NCI-H524 (cell line): ENCODE measurements at places on chromosomes 13 and 19.

DNA sequence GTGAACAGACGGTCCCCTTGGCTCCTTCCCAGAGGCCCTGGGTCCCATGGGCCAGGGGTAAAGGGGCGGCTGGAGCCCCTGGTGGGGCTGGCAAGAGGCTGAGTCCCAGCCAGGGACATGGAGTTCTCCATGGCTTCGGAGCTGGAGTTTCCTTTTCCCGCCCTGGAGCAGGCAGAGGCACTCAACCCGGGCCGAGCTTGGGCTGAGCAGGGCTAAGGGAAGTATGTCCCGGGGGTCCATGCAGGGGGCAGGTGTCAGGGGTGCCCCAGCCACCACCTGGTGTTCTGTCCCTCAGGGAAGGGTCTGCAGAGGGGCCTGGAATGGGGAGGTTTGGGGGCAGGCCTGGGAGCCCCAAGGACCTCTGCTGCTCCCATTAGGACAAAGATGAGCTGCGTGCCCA, 54.0 kb upstream of the TPM4 start:
- DNase-seq: no peak

DNA sequence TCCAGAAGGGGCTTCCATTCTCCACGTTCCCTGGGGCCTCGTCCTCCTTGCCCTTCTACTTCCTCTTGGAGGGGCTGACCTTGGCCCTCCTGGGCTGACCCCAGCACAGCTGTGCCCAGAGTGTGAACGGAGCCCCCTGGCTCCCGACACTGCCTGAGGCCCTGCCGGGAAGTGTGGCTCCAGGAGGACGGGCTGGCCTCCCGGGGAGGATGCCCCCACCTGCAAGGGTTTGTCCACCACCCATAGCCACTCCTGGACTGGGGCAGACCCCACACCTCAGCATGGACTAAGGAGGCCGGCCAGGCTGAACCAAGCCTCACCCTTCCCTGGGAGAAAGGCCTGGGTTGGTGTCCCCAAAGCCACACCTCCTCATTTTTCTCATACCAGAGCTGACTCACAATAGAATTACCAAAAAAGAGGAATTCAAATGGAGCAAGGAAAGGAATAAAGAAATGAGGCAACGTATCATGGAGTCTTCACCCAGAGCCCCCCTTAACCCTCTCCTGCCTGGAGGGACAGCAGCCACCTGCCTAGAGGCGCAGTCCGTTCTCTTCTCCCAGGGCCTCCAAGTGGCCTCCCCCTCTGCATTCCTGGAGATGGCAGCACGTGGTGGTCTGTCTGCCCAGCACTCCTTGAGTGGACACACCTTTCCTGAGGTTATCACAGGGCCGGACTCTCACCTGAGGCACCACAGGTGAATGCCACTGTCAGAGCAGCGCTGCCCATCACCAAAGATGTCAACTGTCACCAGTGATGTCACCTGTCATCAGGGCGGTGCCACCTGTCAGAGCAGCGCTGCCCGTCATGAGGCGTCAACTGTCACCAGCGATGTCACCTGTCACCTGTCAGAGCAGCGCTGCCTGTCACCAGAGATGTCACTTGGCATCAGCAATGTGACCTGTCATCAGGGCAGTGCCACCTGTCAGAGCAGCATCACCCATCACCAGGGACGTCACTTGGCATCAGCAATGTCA, 3.1 kb upstream of the C13orf46 start:
- DNase-seq: no peak

DNA sequence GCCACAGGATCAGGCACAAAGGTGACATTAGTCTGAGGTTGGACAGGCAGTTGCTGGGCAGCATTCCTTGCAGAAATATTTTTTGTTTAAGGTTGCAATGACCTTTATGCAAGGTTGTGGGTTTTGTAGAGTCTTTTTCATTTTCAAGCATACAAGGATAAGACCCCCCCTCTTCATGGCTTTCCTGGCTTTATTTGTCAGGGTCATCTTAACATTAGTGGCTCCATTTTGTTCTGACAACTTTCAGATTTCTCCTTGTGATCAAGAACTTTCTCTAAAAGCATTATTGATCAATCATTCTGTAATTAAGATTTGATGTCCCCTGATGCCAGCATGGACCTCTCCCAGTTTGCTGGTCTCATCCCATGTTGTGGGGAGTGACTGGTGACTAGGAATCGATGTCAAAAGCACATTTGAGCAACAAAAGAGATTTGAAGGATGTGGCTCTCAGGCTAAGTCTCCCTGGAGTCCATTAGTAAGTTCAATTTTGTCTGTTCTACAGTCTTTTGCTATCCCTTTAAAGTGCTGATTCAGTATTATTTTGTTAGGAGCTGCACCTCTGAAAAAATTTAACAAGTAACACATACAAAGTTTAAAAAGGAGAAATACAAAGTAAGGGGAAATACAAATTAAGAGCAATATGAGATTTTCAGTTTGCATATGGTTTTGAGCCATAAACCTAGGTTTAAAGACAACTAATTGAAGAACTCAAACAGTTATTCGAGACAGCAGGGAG, 5.3 kb downstream of the CARD8 start:
- no peak for DNase-seq

- no peak for DNase-seq
Measured at GRCh38 chr19:13060233-13060963, 42.3 kb downstream of the LYL1 start.

- no peak for DNase-seq
Measured at GRCh38 chr19:2476451-2477140, 669 bp downstream of the GADD45B start.

DNA sequence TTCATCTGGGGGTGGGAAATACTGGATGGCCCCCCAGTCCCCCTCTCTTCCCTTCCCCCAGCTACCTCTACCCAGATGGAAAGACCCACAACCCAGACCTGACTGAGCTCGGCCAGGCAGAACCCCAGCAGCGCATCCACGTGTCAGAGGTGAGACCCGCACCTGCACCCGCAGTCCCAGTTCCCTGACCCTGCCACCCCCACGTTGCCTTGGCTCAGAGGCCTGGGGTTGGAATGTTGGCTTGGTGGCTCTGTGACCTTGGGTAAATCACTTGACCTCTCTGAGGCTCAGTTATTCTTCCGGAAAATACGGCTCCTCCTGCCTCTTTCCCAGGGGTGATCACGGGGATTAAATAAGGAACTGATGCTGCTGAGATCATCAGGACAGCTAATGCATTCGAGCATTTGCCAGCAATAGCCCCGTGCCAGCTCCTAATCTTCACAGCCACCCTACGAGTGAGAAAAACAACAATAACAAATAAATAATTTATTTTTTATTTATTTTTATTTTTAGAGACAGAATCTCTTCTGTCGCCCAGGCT, 12.3 kb downstream of the CBLC start:
- DNase-seq: no peak

- no peak for DNase-seq
Measured at GRCh38 chr19:2034729-2035589, 16.1 kb downstream of the MKNK2 start.

DNA sequence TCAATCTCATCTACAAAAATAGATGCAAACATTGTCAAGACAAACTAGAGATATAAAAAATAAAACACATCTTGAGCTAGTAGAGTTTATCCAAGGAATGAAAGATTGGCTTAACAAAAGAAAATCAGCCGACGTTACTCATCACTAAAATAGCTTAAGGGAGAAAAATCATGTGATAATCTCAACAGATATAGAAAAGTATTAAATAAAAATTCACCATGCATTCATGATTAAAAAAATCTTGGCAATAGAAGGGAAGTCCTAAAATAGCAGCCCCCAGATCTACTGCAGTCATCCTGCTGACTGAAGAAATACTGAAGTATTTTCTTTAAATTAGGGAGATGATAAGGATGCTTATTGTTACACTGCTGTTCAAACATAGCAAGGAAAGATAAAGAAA, 12.6 kb upstream of the DCLK1 start:
- DNase-seq: no peak

DNA sequence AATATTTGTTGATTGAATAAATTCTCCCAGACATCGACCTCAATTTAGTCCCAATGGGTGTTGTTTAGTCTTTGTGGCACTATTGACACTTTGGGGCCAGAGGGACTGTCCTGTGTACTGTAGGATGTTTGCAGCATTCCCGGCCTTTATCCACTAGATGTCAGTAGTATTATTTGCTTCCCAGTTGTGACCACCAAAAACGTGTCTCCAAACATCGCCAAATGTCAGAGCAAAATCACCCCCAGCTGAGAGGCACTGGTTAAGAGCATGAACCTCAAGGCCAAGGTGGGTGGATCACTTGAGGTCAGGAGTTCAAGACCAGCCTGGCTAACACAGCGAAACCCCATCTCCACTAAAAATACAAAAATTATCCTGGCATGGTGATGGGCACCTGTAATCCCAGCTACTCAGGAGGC, 15.4 kb downstream of the NLRP12 start:
- no peak for DNase-seq

GRCh38 chr19:964116-964520, 20.0 kb upstream of the WDR18 start:
- no peak for DNase-seq

DNA sequence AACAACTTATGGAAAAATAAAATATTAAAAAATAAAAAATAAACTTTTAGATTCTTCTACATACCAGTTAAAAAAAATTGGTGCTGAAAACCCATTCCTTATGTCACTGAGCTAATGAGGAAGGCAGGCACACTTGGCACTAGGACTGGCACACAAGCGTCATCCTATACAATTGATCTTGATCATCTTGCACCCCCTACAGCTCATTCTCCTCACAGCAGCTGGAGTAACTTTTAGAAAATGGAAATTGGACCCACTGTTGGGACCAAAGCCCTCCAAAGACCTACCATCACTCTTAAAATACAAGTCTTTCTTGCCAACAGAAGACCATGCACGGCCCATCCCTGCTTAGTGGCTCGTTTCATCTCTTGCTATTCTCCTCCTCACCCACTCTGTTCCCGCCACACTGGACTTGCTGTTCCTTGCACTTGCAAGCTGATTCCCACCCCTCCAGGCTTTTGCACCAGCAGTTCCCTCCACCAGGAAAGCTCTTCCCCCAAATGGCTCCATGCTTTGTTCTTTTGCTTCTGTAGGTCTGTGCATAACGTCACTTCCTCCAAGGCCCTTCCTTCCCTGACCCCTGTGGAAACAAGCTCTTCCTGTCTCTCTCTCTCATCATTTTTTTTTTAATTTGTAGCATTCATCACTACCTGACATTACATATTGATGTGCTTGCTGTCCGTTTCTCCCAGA, 11.6 kb downstream of the CTU1 start:
- DNase-seq: no peak

DNA sequence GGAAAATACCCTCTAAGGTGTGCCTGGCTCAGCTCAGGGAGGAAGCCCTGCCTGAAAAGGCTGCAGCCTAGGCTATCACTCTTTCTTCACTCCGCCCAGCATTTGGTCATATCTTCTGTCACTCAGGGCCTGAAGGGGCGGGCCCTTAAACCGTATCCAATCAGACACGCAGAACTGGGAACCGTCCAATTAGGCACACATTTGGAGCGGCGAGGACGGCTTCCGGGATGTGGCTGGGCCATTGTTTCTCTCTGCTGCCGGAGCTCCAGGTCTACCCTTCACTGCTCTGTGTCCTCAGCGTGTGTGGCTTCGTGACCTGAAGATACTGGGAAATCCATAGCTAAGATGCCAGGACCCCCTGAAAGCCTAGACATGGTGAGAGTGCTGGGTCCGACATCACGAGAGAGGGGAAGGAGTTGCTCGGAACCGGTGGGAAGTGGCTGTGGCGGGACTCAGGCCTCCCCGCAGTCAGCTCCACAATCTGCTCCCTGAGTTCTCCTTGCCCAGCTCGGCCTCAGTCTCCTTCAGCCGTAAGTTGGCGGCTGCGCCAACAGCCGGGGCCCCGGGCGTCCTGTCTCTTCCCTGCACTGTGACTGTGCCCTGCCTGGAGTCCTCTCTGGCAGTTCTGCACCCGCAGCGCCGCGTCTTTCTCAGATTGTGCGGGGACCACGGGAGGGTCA, at the start of gene ZNF493:
ZNF493 (plus strand) TSS at position 241 of the 680 bp plus-strand sequence; CDS start at position 346, 105 bp downstream.
- DNase-seq: peak; percentile 88

GRCh38 chr19:1272423-1273262, 2.7 kb upstream of the FAM174C start:
- DNase-seq: no peak

DNA sequence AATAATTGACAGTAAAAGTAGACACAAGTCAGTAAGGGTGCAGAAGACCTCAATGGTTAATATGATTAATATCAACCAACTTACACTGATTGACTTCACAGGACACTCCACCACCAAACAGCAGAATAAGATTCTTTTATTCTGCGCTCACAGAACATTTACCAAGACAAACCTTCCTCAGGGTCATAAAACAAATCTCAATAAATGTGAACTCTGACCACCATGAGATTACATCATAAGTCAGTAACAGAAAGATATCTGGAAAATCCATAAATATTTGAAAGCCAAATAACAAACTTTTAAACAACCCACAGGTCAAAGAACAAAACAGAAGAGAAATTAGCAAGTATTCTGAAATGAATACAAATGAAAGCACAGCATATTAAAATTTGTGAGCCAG, 99.7 kb downstream of the SPACA7 start:
- no peak for DNase-seq

GRCh38 chr13:44395976-44396694, 22.5 kb downstream of the SERP2 start:
- no peak for DNase-seq

DNA sequence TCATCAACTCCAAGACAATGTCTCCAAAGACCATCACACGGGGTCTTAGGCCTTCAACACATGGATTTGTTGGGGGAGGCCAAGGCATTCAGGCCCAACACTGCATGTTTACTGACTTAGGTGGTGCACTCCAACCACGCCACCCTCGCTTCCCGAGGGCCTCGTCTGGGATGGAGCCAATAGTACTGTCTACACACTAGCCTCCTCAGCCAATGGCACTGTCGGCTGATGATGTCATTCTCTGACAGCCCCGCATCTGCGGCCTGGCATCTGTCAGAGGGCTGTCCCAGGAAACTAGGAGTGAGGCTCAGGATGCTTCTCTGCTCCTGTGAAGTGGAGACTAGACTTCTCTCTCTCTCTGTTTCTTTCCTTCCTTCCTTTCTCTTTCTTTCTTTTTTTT, 96.6 kb downstream of the TEX26 start:
- peak; percentile 83 for DNase-seq

- DNase-seq: no peak
Measured at GRCh38 chr13:44271915-44272341, 101.7 kb upstream of the SERP2 start.

GRCh38 chr13:49395451-49395865, 48.4 kb downstream of the CAB39L start:
- DNase-seq: no peak
